ENCODE measurements at places on chromosomes 3 and 15.

DNA sequence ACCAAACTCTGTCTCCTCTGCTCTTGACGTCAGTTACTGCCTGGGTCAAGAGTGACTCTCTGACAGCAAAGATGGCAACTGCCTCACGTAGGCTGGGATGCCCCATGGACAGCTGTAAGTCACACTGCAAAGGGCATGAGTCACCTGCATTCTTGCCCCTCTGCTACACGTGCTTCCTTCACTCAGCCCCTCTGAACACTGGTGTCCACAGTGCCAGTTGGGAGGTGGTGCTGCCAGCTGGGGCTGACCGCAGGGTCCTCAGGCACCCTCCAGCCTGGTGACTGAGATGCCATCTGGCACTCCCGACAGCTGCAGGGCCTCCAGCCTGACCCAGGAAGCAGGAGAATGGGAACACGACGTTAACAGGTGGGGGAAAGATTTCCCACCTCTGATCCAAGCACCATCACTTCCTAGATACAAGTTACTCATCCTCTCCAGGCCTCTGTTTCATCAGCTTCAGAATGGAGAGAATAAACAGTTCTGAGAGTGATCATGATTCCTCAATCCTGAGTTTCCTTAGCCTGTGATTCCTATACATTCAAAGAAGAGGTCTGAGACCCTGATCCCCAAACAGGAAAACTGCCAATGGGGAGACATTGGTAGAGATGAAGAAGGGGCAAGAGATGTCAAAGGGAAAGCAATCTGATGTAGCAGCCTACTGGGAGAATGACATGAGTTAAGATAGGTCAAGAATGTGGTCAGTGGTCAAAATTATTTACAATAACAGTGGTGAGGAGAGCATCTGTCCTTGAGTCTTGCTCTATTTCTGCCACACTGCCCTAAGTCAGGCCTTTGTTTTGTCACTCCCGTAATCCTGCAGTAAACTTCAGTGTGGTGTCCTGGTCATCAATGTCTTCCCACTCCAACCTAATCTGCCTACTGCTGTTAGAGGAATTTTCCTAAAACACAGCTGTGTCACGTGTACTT, 86.1 kb upstream of the BCL6 start:
- no peak for DNase-seq

DNA sequence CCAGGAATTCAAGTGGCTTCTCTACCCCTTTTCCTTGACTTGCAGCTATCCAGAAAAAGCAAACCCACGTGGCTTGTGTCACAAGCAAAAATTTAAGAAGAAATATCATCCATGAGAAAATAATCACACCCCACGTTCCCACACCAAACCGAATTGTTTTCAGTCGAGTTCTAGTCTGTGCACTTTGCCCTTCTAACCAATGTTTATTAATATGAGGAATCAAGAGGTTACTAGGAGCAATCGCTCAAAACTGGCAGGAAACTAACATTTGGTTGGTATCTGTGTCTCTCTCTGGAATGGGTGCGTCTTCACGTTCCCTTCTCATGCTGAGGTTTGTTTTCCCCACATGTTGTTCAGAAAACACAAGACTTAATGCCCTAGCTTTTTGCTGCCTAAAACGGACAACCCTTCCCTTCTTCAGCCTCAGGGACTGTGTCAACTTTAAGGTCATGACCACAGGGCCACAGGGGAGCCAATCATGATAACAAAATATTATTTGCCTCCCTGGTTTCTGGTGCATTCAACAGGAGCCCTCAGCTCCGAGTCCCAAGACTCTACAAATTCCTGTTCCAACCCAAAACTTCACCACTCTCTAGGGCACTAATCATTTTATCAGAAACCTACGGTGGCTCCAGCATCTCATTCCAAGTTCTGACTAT, 41.4 kb upstream of the LMCD1 start:
- no peak for DNase-seq

DNA sequence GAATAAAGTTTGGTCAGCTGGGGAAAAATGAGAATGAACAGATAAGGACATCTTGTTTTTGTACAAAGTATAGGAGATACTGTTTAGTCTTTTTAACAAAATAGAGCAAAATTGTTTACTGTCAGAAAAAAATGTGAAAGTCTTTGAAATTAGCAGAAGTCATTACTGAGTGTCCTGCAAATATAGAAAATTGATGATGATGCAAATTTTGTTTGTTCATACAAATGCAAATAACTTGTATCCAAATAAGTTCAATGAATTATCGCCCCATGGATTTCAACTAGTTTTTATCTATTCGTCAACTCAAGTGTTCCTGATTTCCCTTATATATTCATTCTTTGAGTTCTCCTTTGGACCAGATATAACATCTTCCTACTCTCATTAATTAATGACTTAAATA, 378.0 kb upstream of the SGO1 start:
- DNase-seq, result no peak

DNA sequence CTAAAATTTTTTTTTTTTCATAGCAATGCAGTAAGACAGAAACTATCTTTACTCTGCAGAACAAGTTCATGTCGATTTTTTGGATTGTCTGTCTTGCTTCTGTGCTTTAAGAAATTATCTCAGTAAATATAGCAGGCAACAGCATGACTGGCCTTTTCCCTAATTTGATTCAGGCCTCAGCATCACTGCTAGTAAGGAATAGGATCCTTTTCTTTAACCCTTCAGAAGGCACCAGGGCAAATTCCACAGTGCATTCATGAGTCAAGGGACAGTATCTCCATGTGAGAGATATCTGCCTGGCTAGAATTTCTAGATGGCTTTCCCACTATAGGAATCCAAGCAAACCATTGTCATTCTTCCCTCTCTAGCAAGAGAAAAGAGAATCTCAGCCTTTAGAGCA, 71.4 kb downstream of the TIPARP start:
- DNase-seq, result no peak

DNA sequence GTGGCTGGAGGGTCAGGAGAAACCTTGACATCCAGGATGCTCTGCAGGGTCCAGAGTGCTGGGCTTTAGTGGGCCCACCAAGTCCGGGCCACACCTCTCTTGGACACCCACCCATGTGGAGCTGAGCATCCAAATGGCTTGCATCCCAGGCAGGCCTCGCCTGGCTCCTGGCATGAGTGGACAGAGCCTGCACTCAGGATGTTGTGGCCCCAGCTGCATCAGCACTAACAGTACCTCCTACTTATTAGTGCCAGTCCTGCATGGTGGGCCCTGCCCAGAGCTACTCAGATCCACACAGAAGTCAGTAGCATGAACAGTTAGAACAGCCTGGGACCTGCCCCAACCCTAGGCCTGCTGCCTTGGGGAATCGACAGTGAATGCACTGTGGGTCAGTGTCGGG, 42.2 kb upstream of the MRPS22 start:
- no peak for DNase-seq
